ENCODE measurements at places on chromosomes 5 and 9.

DNA sequence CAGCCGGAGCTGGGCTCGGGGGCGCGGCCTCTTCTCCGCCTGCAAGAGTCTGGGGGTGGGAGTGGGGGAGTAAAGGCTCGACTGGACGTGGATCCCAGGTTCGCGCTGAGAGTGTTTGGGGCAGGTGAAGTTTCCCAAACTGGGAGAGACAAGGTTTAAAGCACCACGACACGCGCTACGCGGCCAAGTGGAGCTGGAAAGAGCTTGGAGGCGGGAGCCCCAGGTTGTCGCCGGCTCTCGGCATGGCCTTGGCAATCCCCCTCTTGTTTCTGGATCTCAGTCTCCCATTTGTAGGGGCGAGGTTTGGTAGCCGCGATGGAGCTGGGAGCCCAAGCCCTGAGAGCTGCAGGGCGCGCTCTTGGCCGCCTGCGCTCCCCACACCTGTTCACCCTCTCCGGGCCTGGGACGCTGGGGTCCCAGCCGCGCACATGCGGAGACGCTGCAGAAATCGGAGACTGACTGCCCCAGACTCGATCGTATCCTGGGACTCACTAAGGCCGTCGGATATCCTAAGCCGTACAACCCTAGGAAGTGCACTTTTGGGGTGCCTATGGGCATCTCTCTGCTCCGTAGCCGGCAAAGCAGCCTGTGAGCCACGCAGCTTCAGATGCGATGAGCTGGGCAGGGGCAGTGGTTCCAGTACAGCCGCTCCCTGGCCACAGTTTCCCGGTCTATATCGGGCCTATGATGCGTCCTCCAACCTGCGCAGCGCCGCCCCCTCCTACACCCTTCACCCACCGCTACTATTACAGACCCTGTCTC, 937 bp downstream of the TMOD1 start:
- no peak for DNase-seq

GRCh38 chr5:154642499-154643245, 112.5 kb upstream of the LARP1 start:
- no peak for DNase-seq

GRCh38 chr5:43298443-43298842, 14.8 kb downstream of the HMGCS1 start:
- no peak for DNase-seq

DNA sequence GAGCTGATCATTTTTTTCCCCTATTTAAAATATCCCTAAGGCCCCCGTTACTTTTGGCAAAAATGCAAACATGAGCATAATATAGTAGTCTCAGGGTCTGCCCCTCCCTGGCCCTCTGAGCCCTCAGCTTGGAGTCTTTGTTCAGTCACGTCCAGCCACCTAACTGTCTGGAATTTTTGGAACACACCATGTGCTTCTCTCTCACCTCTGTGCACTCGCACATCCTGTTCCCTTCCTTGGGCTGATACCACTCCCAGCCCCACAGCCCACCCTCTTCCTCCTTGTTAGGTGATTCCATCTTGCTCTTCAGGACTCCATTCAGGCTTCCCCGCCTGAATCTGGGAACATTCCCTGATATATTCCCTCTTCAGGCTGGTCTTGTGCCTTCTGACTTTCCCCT, 16.0 kb downstream of the TDRD7 start:
- no peak for DNase-seq

- no peak for DNase-seq
Observed at GRCh38 chr9:76650692-76651091, 113.5 kb upstream of the PCA3 start.

GRCh38 chr5:137613554-137614265, 114.6 kb upstream of the SPOCK1 start:
- DNase-seq = no peak

DNA sequence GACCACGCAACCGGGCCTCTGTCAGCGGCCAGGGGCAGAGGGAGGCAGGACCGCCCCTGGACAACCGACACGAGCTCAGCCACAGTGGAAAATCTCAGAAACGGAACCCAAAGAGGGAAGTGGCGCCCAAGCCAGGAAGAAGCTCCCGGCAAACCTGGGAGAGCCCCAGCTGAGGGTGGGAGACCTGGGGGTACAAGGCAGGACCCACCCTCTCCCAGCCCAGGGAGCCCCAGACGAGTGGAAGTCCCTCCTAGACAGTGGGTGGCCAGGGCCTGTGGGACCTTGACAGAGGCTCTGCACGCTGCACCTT, 3.0 kb downstream of the SLC12A7 start:
- DNase-seq = no peak

- no peak for DNase-seq
Observed at GRCh38 chr5:2175041-2175440, 292.3 kb upstream of the IRX4 start.

GRCh38 chr5:35903631-35904203, 34.7 kb downstream of the CAPSL start:
- no peak for DNase-seq

DNA sequence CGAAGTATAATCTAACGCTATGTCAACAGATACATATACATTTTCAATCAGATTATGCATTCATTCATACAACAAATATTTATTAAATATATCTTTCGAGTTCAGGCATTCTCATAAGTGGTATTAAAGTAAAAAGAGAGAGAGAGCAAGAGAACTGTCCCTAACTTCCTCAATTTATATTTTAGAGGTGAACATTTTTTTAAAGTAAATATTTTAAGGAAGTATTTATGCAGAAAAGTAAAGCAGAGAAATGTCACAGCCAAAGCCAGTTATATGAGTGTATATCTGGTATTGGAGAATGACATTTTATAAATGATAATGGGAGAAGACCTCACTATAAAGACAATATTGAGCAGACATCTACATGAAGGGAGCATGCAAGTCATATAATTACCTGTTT, 667.3 kb upstream of the CDH9 start:
- no peak for DNase-seq

DNA sequence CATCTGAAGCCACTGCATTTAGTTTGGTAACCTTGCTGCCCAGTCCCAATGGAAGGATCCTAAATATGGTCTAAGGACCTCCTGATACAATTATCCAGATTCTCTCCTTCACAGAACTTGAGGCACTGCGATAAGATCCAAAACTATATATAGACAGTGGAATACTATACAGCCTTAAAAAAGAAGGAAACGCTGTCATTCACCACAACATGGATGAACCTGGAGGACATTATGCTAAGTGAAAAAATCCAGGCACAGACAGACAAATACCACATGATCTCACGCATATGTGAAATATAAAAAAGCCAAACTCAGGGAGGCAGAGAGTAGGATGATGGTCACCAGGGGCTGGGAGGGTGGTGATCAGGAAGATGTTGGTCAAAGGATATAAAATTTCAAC, 2.8 kb upstream of the IL4 start:
- no peak for DNase-seq

- no peak for DNase-seq
Observed at GRCh38 chr5:152606776-152607364, 201.8 kb upstream of the NMUR2 start.

GRCh38 chr5:14281746-14282181, 138.6 kb downstream of the TRIO start:
- DNase-seq = no peak

GRCh38 chr5:161765611-161766010, 80.1 kb downstream of the GABRA6 start:
- DNase-seq = no peak

GRCh38 chr5:7638456-7638855, 212.5 kb downstream of the CFAP90 start:
- no peak for DNase-seq

GRCh38 chr5:36423578-36424307, 122.0 kb upstream of the RANBP3L start:
- no peak for DNase-seq

DNA sequence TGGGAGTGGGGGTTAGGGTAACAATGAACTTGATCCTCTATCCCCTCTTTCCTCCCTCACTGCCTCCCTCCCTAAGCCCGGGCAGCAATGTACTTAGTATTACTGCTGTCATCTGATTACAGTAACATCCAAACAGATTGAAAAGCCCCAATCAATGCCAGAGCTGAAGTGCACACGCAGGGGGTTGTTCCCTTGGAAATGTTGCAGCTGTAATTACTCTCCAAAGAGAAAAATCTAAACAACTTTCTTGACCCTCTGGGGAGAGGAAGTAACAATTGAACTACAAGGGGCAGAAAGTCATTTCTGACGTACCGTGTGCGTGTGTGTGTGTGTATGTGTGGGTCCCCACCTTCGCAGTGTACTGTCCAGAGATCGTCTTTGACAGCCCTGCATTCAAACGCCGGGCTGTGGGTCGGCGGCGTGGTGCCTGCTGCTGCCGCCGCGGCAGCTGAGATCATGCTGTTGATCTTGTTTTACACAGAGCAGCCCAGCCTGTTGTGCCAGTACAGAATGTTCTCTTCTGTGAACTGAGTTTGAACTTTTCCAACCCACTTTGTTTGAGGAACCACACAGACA, 66.0 kb upstream of the KLF9 start:
- no peak for DNase-seq

DNA sequence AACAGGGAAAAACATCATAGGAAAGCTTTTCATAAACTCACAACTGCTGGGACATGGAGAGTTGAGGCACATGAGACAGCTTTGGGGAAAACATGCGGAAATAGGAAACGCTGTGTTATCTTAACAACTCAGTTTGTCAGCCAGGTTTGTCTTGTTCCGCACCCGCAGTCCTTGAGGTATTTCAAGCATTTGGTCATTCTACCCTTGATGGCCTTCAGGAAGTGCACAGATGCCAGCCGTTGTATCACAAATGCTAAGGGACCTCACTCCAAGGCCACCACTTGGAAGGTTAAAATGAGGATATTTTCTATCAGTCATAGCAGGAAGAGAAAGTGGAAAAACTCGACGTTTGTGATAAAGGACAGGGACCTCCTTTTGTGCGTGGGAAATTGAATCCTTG, 83.8 kb downstream of the TRIO start:
- no peak for DNase-seq

- DNase-seq = no peak
Observed at GRCh38 chr5:159096243-159096923, 3.3 kb downstream of the EBF1 start.

DNA sequence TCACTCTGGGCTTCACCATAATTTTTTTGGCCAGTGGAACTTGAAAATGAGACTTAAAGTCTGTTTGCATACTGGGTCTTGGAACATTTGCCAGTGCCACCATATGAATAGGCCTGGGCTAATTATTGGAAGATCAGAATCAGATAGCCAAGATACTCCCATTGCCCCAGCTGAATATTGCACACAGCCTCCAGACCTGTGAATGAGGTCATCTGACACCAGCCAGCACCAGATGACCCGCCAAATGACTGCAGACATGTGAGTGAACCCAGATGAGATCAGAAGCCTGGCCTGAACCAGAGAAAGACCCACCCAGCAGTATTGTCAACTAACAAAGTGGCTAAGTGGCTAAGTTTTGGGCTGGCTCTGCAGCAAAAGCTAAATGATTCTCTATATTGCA, 220.5 kb upstream of the MPDZ start:
- DNase-seq = no peak

DNA sequence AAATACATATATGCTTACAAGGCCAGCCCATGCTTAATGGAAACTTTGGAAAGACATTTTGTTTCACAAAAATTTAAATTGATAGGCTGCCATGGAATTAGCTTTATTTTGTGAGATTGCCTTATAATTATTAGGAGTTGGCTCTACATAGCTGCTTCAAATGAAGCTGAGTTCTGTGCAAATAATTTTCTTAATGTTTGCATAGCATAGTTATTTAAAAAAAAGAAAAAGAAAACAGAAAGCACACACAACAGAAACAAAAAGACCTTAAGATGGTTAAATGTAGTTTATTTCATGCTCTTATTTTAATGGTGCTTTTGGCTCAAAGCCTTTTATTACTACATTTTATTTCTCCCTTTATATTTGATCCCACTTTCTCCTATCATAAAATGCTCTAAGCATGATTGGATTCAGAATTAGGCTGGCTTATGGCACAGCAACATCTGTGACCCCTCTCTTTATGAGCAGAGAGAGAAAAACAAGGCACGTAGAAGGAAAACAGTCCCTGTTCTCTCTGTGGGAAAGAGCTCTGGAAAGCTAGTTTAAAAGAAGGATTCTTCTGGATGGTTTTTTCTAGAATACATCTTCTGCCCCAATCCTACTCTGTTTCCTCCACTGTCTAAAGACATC, 530.5 kb downstream of the NTRK2 start:
- no peak for DNase-seq

DNA sequence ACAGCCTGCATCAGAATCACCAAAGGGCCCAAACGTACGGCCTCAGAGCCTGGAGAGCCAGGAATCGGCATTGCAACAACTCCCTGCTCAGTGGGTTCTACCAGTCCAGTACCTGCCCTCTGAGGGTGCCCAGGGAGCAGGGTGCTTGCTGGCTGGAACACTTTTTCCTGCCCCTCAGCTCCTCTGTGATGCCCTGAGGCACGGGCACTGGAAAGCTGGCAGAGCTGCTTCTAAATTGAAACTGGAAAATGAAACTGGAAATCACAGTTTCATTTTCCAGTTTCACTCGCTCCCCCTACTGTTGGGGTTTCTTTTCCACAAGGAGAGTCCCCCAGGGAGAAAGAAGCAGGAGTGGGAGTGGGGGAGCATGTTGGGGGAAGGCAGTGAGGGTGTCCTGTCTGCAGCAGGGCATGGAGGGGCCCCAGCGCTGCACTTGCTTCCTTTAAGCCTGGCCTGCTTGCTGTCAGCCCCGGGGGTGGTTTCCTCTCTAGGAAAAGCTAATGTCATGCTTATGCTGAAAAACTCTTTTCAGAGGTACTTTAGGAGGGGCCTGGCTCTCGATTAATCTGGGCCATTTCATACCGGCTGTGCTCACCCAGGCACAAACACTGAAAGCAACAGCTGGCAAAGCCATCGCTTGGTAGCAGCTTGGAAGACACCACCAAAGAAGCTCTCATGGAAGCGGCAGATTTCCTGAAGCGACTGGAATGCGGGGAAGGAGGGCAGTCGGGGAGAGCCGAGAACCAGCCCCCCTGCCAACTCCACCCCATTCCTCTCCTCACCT, 26.2 kb downstream of the IRF1 start:
- DNase-seq = no peak

GRCh38 chr9:2180154-2180553, 165.0 kb downstream of the SMARCA2 start:
- DNase-seq = no peak

- DNase-seq = no peak
Observed at GRCh38 chr5:111513131-111513520, 791 bp upstream of the STARD4 start.

DNA sequence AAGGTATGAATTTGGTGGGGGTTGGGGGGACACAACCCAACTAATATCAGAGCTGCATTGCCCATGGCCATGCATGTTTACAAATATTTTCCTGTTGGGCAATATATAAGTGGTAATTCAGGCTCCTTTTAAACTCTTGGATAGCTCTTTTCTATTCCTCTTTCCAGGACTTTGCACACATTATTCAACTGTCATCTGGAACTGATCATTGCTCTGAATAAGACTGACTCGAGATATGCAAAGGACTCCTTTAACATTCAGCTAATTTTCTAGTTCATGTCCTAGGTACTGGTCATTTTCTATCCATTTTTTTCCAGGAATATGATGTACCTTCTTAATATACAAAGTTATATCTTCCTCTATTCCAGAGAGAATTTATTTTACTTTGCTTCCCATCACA, 89.5 kb upstream of the STK32A start:
- no peak for DNase-seq
